HCT116 (cell line): ENCODE measurements at places on chromosomes 12 and 14.

DNA sequence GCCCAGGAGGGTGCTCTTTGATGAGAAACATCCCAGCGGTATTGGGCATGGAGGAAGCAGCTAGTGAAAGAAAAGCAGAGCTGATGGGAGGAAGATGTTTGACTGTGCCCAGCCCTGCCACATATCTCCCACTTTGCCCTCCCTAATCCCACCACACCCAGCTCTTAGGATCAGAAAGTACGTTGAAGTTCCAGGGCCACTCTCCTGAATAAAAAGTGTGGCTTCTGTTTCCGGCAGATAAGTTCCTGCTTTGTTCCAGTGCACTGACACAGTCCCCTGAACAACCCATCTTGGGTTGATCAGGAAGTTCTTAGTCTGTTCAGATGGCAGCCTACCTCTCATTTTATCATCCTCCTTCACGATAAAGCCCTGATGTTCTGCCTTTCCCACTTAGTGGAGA lies 16.5 kb downstream of the TPCN1 start:
- DNase-seq = no peak

GRCh38 chr12:53825246-53826081 lies 73.7 kb upstream of the CISTR start:
- DNase-seq = peak; percentile 83

DNA sequence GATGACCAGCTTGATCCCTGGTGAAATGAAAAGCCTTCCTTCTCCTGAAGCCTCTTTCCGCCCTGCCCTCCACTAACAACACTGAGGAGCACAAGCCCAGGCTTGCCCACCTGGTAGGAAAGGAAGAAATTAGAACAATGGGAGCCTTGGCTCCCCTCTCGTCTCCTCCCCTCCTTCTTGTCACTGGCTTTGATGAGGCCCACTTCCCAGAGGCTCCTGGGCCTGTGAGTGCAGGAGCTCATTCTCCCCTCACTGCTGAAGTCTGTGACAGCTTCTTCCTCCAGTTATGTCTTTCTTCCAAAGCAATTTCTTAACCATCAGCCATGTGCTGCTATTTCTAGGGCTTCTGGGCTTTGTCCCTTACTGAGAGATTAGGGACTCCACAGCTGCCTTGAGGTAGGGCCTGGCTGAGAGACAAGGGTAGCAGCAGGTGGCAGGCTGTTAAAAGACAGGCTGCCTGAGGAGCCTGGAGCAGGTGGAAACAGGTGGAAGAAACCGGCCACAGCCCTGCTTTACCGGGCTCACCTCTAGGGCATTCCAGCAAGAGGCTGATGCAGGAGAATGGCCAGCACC lies 53.6 kb upstream of the SRSF5 start:
- DNase-seq = no peak

- DNase-seq = no peak
Observed at GRCh38 chr14:45970621-45971020, 681.0 kb downstream of the RPL10L start.

DNA sequence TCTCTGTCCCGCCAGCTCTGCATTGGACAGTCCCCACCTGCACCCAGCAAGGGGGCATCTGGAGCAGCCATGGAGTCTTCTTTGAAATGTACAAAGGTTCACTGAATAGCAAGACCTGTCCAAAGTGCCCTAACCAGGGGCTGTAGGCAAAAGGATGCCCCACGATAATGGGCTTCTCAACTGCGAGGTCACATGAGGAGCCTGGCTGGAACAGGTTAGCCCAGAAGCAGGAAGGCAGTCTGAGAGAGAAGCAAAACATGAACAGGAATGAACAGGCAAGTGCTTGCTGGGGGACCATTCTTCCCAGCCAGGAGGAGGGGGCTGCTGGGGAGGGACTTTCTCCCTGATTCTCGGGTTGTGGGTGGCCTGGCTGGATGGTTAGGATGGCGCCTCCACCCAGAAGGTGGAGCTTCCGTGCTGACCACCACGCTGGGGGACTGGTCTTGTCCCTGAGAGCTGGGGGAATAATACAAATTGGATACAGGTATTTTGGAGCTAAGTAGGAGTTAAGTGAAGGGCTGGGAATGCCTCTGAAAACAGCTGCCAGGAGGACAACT lies 7.1 kb downstream of the KRT85 start:
- DNase-seq = no peak

DNA sequence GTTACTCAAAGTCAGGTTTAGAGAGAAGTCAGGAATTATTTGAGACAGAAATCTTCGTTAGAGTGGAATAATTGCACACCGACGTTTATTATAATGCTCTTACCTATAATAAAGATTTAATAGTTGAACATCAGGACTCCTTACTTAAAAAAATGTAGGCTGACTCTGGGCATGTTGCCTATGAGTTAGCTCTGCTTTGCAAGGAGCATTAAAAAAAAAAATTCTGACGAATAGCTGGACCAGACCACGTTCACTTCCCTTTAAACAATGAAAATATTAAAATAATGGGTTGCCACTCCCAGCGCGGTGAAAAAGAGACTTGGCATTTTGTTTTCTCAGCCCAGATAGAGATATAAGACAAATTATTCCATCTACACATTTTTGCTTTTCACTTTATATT lies 574 bp upstream of the FANCM start:
- no peak for DNase-seq

DNA sequence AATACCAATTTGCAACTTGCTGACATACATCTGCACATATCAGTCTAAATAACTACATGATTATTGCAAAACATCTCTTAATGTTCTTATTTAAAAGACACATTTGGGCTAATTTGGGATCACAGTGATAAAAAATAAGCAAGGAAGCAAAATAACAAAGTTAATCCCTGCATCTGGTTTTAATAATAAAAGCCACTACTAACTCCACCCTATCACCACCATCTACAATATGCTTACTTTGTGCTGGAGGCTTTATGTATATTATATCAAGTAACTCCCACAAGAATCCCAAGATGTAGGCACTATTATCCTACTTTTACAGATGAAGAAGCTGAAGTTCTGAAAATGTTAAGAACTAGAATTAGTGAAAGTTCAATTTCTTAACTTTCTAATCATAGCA lies 45.7 kb downstream of the TAOK3 start:
- no peak for DNase-seq

- DNase-seq = no peak
Observed at GRCh38 chr12:64736771-64737170, 22.4 kb downstream of the GNS start.

DNA sequence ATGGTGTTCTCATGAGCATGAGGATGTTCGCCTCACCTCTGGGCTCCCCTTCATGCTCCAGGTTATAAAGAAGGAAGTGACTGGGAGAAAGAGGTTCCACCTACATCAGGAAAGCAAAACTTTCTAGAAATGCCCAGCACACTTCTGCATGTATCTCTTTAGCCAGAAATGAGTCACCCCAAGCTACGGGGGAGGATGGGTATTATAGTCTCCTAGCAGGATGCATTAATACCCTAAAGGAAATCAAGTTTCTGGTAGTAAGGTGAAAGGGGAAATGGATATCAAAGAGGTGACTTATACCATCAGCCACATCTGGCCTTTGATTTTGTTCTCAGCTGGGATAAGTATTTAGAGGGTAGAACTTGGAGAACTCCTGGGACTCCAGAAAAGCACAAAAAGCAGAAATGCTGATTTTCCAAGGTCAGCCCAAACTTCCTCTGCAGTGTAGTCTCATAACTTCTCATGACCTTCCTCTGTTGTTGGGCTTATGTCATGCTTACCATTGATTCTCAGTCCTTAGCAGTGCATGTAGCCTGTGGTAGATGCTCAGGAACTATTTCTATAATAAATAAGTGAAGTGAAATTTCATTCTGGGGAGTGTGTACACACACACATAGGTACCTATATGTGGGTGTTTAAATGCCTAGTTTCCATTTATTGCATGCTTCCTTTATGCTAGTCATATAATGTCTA lies 209.4 kb upstream of the CRY1 start:
- DNase-seq = no peak
